COLO829 (cell line): ENCODE measurements at places on chromosomes 16 and 17.

DNA sequence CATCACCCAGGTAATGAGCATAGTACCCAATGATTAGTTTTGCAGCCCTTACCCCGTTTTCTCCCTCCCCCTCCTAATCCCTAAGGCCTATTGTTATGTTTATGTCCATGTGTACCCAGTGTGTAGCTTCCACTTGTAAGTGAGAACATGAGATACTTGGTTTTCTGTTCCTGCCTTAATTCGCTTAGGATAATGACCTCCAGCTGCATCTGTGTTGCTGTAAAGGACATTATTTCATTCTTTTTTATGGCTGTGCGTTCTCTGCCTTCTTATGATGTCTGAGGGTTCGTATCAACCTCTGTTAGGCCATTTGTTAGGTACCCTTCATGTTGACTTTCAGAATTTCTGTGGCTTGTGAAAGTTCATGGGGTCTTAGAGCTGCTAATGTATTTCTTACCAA is 31.0 kb downstream of the CTCF start:
- no peak for DNase-seq

DNA sequence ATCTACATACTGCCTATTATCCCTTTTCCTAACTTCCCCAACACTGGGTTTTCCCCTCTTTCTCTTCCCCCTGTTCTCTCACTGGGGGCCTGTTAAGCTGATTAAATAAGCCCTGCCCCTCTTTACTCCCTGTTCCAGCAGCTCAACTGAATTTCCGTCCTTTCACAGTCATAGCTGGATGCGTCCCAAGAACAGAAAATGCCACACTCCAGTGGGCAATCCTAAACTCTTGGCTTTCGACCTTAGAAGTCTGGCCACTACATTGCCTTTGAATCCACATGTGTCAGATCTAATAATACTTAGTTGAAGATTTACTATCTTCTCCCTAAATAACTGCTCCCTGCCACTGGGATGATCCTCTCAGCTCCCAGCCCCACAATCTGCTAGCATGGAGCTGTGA is 34.5 kb downstream of the KCNJ16 start:
- no peak for DNase-seq

DNA sequence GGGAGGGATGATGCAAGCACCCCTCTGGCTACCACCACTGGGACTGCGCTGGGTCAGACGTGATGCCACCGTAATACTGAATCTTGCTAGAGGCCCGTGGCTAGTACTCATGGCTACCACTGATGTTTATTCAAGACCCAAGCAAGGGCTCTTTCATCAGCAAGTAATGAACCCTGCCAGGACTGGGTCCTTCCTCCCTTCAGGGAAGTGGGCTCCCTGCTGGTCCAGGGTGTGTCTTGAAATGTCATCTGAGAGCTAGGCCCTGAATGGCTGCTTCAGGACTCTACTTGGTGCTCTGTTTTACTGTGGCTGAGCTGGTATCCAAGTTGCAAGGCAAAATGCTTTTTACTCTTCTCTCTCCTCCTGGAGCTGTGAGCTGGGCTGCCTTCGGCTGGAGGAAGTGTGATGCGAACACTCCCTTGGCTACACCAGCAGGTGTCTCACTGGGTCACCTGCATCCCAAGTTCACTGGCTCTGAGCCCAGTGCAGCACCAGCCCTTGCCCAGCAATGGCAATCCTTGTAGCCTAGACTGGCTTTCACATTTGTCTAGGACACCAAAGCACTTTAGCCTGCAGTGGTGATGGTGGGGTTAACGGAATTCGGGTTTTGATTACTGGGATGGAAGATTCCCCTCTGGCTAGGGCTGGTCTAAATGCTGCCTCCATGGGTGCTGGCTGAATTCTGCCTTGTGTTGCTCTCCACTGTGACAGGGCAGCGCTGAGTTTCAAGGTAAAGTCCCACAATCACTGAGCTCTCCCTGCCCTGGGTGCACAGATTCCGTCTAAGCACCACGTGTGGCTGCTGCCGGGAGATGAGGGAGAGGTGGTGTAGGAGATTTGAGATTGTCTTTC is 98.6 kb downstream of the USP22 start:
- DNase-seq, result no peak

DNA sequence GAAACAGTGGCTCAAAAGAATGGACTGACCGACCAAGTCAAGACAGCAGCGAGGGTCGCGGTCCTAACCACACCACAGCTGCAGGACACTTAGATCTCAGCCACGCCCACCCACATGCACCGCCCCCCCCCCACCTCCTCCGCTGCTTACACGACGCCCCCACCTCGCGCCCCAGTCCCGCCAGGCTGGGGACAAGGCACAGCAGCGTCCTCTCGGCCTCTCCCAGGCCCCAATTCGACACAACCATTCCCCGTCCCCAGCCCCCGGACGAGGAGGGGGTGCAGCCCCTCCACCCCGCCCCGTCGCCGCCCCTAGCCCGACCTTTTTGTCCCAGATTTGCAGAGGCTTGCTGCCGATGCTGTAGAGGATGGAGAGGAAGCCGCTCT is 477 bp downstream of the CFAP20 start:
- no peak for DNase-seq

DNA sequence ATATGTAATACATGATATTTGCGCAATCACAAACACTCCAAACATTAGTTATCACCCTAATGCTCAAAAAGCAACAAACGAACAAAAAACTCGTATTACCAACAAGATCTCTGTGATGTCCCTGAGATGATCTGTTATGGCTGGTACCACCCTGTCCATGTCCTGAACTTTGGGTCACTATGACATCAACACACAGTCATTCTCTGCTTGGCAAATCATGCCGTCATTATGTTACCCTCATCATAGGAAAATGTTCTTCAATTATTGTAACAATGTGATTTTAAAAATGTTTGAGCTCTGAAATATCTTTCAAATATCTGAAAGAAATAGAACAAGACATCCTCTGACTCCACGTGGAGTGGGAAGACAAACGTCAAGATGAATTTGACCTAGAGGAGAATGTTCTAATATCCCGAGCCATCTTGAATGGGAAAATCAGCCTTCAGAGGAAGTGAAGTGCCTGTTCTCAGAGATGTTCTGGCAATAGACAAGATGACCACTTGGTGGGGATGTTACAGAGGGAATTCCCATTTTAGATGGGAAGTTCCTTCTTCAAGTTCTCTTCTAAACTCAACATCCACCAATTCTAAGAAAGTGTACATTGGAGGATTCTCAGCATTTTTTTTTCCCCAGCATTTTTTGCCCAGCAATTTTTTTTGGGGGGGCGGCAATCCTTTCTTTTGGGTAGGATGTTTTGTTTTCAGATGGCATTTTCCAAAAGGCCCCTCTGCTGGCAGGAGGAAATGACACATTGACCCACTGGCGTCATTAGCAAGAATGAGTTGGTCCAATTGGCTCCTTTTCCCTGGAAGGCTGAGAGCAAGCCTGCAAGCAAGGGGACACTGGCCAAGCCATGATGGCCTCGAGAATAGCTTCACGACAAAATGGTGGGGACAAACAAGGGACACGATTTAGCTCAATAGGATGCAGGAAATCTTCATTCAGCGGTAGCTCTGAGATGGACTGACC is 3.7 kb upstream of the HSD17B2 start:
- DNase-seq, result peak; percentile 73

DNA sequence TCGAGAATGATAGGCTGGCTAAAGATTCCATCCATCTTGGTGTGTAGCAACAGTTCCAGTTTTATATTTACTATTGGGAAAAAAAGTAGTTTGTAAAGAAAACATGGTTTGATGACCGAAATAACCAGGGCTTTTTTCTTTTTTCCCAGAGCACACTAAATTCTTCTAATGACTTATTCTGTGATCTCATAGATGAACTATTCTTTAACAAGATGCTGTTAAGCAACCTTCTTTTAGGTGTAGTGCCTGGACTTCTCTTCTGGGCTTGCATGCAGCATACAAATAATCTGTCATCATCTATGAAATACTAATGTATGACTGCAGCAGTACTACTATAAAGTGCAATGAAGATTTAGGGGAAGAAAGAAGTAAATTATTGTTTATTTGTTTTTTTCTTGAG is 11.0 kb upstream of the CAPNS2 start:
- no peak for DNase-seq

GRCh38 chr17:15231851-15232516 is 33.1 kb downstream of the PMP22 start:
- DNase-seq, result no peak
